HFFc6 (cell line): ENCODE measurements at places on chromosomes 3 and 15.

DNA sequence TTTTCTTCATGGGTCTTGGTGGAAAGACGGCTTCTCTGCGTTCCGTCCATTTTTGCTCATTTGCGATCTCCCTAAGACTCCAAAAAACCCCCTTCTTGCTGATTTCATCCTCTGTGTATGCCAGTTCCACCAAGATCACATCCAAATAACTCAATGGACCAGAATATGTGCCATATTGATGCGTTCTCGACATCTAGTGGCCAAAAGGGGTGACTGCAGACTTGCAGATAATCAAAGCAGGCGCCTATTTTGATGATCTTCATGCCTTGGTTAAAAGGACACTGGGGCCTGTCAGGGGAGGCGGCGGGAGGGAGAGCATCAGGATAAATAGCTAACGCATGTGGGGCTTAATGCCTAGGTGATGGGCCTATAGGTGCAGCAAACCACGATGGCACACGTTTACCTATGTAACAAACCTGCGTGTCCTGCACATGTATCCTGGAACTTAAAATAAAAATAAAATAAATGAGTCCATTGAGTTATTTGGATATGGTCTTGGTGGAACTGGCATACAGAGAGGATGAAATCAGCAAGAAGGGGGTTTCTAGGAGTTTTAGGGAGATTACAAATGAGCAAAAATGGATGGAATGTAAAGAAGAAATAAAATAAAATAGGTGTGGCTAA is 104.2 kb upstream of the RAD18 start:
- DNase-seq = peak; percentile 64

DNA sequence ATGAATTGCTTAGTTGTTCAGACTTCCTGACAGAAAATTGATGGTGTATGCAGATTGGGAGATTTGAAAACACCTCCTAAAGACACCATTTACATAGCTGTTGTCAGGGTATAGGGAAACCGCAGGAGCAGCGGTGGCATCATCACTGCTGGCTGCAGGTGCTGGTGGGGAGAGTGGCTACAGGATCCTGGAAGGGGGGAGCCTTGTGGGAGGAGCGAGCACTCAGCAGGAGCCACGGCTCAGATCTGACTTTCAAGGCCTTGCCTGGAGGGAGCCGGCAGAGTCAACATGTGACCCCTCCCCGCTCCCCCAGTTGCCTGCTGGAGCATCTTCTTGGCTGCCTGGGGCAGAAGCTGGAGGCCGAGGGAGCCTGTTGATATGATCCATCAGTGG is 26.1 kb downstream of the EDEM1 start:
- DNase-seq = no peak

DNA sequence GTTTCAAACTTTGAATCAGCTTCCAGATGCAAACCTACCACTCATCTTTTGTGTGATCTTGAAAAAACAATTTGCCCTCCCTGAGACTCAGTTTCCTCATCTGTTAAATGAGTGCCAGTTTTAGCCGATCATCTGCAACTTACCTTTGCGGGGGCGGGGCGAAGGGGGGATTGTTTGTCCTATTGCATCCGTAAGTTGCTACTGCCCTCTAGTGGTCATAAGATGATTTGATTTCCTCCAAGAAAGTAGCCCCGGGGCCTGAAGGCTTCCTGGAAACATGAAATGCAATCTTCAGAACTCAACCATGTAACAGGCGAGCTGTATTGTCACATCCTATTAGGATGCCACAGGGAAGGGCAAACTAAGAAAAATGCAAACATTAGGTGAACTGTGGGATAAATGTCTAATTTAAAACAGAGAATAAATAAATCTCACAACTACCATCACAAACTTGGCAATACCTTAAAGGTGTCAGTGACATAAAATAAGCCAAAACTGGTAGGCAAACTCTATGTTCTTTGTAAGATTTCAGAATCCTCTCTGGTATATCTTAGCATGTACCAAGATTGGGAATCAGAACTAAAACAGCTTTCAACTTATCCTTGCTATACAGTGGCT is 63.5 kb upstream of the CLDN18 start:
- DNase-seq = peak; percentile 66

DNA sequence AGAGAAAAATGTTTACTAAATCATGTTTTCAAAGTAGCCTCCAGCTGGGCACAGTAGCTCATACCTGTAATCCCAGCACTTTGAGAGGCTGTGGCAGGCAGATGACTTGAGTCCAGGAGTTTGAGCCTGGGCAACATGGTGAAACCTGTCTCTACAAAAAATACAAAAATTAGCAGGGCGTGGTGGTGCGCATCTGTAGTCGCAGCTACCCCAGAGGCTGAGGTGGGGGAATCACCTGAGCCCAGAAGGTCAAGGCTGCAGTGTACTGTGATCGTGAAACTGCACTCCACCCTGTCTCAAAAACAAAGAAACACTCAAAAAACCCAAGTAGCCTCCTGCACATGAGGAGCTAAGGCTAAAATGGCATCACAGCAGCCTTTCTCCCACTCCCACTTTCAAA is 1.6 kb upstream of the PPIB start:
- DNase-seq = no peak

GRCh38 chr3:140097874-140098635 is 163.1 kb downstream of the CLSTN2 start:
- no peak for DNase-seq
